ENCODE measurements at places on chromosomes 2 and 18.

DNA sequence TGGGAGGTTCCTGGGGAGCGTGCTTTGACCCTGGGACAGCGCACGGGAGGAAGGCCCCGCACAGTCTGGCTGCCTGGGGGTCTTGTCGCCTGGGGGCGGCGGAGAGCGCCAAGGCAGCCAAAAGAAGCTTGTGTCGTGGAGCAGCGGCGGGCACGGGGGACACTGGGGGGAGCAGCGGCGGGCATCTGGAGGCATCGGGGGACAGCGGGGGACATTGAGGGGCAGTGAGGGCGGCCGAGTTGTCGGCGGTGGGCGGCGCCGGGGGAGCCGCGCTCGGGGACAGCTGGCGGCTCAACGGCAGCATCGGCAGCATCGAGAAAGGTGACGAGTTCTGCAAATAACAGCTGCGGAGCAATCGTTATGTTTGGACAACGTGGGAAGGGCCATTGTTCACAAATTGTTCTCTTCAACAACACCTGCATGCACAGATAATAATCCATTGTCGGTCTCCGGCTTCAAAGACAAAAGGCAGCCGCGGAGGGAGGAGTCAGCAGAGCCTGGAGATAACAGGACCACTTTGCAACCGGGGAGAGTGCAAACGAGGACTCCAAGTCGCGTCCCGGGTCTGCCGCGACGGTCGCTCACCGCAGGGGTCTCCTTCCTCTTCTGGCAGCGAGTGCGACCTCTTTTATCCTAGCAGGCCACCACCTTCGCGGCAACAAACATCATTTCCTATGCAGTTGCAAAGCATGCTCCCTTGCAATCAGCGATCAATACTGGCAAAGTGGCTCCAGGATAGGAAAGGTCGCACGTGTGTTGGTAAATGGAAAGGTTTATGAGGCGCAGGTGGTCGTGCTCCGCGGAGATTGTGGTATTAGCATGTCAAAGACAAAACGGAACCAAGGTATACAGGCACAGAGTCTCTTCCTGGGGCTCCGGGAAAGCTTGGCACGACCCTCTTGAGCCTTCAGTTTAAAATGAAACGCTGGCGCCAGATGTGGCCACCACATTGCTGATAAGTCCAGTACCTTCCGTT is 132.3 kb upstream of the DLX2 start:
- no peak for DNase-seq

DNA sequence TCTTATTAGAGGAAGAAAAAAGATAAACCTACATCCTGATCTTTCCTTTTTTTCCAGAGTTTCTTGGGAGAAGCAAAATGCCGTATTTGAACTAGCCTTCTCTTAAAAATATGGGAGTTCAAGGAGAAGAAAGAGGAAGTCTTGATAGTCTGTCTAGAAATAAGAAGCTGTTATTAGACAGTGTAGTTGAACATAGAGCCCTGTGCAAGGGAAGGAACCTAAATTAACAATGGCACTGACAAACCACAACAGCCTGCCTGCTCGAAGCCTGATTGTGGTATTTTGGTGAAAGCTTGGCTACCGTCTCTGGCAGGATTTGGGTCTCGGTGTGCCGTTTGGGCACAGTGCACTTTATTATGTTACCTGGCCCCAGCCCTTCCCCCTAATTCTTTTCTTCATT is 17.1 kb downstream of the SMARCAL1 start:
- DNase-seq = no peak

- DNase-seq = no peak
Measured at GRCh38 chr2:122523981-122524380, 768.5 kb downstream of the TSN start.

DNA sequence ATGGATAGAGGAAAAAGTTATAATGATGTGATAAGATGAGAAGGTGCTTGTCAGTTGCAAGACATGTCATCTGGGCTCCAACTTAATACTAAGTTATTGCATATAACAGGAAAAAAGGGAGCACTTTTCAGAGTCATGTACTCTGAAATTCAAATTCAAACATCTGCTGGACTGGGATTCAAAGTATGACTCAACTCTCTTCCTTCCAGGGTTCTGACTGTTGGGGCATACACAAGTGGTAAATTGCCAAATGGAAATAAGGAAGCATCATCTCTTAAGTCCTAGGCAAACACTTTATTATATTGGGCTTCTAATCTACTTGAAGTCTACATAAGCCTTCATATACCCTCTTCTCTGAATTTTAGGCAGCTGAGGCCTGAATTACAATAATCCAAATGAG is 44.9 kb downstream of the ZBTB14 start:
- no peak for DNase-seq

- DNase-seq = no peak
Measured at GRCh38 chr18:60350150-60350549, 22.4 kb downstream of the MC4R start.

DNA sequence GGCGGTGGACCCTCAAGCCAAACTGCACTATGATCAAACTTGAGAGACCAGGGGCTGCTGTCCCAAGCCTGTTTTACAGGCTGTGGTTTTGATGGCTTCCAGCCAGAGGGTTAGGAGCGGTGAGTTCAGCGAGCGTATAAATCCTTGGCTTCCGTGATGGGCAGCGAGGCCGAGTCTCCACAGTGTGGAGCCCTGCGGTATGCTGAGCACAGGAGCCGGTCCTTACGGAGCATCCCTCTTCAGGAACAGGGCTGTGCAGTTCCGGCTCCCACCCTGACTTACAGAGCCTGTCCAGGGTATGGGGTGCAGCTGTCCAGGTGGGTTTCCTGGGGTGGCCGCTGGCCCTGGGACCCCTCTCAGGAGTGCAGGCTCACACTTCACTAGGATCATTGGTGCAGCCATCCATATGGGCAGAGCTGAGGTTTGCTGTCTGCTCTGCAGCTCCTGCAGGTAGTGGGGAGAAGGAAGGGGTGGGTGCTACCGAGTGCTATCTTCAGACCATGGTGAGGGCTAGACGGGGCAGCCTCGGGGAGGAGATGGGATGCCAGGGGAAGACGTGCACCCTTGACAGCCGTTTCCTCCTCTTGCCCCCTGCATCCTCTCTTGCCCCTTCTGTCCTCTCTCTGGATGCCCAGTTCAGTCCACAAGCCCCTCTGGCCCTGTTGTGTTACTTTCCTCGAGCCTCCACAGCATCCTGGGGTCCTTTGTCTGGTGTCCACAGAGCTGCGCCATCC is 104.3 kb downstream of the FAM210A start:
- no peak for DNase-seq

GRCh38 chr2:84925336-84925723 is 19.9 kb downstream of the TMSB10 start:
- DNase-seq = no peak

GRCh38 chr18:49647496-49648168 is 85.8 kb downstream of the LIPG start:
- no peak for DNase-seq

DNA sequence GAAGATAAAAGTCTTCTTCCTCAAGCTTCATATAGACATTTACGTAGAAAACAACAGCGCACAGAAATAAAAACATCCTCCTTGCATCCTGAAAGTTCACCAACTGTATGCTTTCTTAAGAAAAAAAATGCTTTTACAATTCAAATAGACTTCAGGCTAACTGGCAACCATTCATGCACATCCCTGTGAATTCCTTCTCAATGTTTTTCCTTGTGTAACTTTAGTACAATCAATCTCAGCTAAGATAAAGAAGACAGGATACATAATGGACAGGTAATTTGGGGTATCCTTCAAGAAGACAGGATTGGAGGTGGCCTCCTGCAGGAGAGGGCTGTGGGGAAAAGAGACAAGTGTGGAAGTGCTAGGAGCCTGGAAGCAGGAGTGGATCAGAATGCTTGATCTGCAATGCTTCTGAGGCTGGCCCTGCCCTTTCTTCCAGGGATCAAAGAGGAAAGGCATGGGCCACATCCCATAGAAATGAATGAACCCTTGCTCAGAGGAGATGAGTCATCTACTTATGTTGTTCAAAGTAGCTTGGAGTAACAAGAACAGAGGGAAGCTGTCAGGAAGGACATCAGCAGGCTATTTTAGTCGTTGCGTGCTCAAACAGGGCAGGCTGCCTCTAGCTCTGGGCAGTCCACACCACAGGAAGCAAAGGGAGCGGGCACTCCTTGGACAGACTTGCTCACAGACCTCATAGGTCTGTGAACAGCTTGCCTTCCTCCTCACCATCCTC is 126.6 kb downstream of the TMEM131 start:
- no peak for DNase-seq

DNA sequence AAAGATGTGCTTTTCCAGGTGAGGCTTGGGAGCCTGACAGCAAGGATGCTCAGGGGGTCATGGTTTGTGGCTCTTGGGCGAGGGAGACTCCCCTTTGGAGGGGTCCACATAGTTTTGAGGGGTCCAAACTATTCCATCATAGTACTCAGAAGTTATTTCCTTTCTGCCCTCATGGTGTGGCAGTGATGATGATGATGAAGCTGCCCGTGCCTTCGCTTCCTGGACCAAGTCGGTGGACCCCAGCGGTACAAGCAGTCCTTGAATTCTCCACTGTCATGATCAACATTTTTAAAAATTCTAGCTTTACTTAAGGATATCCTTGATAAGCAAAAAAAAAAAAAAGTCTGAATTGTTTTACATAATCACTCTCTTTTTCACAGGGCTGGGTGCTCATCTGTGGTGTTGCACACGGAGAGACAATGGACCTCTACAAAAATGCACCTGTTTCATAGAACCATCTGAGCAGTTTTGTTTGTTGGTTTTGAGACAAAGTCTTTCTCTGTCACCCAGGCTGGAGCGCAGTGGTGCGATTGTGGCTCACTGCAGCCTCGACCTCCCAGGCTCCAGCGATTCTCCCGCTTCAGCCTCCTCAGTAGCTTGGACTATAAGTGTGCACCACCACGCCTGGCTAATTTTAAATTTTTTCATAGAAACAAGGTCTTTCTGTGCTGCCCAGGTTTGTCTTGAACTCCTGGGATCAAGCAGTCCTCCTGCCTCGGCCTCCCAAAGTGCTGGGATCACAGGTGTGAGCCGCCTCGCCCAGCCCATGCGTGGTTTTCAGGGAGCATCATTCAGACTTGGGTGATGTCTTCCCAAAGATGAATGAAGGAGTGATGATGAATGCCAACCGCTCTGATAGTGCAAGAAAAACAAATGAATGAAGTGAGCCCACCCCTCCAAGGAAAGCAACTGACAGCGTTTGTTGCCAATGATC is 271.4 kb upstream of the HDAC4 start:
- DNase-seq = no peak

DNA sequence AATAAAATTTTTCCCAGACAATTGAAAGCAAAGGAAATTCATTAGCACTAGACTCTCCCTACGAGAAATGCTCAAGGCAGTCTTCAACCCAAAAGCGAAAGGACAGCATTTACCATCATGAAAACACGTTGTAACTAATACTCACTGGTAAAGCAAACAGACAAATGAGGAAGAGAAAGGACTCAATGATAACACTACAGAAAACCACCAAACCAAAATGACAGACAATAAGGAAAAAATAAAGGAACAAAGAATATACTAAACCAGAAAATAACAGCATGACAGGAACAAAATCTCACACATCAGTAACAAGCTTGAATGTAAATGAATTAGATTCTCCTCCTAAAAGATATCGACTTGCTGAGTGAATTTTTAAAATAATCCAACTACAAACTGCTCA is 190.7 kb downstream of the NOL4 start:
- DNase-seq = no peak

GRCh38 chr18:11981543-11982366 is 448 bp downstream of the IMPA2 start:
- DNase-seq = no peak

- no peak for DNase-seq
Measured at GRCh38 chr2:99851089-99851488, 291.3 kb downstream of the AFF3 start.

GRCh38 chr2:181673173-181673572 is 7.1 kb downstream of the NEUROD1 start:
- no peak for DNase-seq

DNA sequence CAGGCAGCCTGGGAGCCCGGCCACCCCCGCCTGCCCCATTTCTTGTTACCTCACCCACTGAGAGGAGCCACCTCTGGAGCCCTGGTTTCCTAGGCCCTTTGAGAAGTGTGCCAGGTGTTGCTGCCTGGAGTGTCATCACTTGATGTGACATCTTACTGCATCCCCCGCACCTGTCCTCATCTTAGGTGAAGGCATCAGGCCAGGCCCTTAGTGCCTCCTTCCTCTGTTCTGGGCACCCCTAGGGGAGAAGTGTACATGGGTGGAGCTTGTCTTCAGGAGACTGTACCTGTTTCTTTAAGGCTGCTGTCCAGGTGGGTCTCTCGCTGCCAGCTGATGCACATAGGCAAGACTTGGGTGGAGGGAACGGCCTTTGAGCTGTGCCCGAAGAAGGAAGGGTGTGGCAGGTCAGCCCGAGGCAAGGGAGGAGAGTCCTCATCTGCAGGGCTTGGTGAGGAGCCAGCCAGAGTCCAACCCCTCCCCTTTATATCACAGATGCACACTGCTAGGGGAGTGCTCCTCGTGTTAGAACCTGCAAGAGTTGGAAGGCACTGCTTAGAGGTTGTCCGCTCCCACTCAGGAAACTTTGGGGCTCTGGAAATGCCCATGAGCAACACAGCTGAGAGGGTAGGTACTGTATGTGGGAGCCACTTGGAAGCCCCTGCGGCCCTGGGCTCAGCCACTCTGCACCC is 45.9 kb downstream of the NCK2 start:
- DNase-seq = no peak

DNA sequence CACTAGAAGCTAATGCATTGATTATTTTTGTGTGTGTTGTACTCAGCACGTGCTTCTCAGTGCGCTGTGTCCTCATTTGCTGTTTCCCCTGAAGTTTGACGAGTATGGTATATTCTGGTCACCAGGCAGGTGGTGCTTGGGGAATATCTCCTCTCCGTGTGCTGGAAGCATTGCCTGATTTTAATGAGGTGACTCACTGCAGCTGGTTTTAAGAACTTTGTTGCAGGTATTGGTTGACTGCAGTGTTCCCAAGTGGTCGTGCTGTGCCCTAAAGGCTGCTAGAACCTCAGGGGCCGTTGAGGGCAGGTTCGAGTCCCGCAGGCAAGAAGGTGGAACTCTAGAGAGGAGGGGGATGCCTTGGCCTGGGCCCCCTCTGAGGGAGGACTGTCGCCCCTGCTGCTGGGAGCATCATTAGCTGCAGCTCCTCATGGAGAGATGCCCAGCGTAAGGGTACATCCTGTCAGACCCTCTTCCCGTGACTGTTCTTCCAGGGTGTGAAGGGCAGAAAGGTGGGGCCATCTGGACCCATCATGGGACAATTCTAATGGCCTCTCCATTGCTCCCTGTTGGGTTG is 82.6 kb downstream of the AGAP1 start:
- no peak for DNase-seq

GRCh38 chr2:204604061-204604460 is 58.8 kb downstream of the PARD3B start:
- DNase-seq = no peak

DNA sequence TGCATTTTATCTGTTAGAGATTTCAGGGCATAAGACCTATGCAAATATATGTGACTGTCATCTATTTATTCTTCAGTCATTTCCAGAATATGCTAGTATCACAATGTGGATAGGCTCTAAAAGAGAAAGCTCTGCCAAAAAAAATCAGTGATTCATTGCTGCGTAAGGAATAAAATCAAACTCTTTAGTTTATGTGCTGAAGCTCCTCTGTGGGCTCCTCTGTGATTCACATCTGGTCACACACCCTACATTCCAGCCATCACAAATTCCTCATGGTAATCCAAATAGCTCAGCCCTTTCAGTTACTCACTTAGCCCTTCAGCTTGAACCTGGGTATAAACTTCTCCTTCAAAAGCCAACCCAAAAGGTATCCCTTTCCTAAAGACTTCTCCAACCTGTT is 21.4 kb downstream of the DLGAP1 start:
- DNase-seq = no peak

Data from T-helper 2 cell (primary cell).